IMR-90 (cell line): ENCODE measurements at places on chromosomes 16 and 17. TPM values are rescaled to one million over a fixed set of nuclear protein-coding genes. Genes with fewer than 3 reads are reported as not detected.

DNA sequence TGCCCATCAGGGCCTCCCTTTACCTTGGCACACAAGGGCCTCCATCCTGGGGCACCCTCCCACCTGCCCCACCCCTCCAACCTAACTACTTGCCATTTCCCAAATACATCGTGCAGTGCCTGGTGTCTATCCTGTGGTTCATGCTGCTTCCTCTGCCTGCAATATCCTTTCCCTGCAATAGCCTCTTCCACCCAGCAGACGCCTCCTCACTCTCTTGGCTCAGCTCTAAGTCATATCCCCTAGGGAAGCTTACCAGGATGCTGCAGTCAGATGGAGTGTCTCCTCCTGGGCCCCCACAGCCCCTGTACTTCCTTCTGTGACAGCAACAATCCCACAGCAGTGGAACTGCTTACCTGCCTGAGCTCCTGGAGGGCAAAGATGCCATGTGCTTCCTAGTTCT is 36.7 kb downstream of the CCDC182 start:
- no peak for DNase-seq

DNA sequence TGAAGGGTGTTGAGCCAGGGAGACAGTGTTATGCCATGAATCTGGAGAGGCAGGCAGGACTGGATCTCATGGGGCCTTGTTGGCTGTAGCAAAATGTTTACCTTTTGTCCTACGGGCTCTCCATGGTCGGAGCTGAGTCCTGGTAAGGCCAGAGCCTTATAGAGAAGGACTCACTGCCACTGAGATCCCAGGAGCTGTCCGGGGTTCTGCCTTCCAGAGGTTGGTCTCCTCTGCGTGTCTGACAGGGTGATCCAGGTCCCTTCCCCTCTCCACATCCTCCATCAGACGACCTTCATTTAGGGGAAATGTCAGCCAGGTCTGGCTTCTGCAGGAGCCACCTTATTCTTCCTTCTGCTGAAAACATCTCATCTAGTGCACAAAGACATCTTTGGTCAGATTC is 285.2 kb upstream of the N4BP1 start:
- no peak for DNase-seq

DNA sequence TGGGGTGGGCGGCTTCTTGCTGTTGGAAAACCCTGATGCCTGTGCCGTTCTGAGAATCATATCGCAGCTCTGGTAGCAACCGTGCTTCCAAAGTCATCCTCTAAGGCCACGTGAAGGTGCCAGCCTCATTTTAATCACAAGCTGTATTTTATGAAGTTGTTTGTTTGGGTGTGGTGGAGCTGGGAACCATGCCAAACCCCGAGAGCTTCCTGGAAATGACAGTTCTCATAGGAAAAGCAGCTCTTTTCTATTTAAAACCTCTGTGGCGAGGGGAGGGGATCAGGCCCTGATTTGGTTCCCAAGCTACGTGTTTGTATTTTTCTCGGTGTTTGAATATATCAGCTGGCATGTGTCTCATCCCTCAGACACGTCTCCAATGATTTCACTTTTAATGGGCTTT is 21.7 kb downstream of the KNOP1 start:
- DNase-seq, result peak; percentile 88

DNA sequence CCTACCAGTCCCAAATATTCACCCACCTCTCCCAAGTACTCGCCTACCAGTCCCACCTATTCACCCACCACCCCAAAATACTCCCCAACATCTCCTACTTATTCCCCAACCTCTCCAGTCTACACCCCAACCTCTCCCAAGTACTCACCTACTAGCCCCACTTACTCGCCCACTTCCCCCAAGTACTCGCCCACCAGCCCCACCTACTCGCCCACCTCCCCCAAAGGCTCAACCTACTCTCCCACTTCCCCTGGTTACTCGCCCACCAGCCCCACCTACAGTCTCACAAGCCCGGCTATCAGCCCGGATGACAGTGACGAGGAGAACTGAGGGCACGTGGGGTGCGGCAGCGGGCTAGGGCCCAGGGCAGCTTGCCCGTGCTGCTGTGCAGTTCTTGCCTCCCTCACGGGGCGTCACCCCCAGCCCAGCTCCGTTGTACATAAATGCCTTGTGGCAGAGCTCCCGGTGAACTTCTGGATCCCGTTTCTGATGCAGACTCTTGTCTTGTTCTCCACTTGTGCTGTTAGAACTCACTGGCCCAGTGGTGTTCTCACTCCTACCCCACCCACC is 29.8 kb downstream of the POLR2A start:
- no peak for DNase-seq

DNA sequence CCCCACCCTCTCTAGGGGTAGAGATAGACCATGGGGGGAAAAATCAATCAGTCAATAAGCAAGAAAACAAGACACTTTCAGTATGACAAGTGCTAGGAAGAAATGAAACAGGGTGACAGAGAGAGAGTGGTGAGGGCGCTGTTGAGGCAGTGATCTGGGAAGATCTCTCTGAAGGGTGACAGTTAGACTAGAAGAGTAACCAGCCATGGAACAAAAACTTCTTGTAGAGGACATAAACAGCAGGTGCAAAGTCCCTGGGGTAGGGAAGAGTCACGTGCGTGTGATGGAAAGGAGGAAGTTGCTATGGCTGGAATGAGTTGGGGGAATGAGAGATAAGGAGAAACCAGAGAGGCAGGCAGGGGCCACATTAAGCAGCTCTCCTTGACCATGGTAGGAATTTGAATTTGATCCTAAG is 16.8 kb upstream of the EMP2 start:
- DNase-seq, result no peak

DNA sequence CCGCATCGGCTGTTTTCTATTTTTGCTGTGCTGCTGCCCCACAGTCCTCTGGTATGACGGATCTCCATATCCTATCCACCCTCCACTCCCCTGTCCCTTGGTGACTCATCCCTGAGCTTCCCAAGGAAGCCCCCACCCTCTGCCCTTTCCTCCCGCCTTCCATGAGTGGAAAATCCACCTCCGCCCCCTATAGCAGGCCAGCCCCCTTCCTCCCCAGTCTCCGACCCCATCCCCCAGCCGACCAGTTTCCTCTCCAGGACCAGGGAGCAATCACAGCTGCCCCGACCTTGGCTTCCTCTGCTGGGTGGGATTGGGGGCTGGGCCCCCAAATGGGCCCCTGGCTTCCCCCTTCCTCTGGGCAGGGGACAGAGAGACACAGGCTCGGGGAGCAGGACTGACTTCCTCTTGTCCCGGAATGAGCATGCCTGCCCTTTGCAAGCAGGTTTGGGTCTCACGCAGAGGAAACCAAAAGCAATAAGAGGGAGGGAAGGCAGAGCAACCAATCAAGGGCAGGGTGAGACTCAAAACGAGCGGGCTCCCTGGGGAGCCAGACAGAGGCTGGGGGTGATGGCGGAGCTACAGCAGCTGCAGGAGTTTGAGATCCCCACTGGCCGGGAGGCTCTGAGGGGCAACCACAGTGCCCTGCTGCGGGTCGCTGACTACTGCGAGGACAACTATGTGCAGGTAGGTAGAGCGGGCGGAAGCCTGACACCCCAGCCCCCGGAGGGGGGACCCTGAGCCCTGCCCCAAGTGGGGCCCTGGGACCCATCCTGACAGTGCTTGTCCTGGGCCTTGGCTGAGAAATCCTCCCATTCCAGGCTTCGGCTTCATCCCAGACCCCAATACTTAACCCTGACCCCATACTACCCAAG is at the start of the genes ABI3 and GNGT2:
Gene ABI3 (plus strand): TSS at position 550 of the 872 bp plus-strand sequence. CDS start 18 bp downstream, at position 568.
Gene GNGT2 (minus strand): TSS at position 417 of the 872 bp plus-strand sequence. CDS start 3,152 bp downstream, outside the sequence.
- peak; percentile 55 for DNase-seq

DNA sequence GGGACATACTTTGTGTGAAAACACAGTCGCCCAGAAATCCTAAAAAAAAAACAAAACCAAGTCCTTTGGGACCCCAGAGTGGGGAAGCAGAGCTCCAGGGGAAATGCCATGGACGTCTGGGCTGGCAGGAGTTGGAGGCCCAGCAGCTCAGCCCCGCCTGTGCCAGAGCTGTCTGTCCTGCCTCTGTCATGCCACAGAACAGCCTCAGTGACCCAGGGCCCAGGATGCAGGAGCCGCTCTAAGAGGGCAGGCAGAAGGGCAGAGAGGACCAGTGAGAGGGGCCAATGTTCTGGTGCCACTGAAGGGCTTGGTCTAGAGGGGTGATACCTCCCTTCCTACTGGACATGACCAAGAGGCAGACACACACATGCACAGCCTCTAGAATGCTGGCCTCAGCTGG is 166.2 kb downstream of the C16orf78 start:
- DNase-seq, result no peak

- DNase-seq, result no peak
Measured at GRCh38 chr16:77062878-77063675, 127.9 kb upstream of the MON1B start.

DNA sequence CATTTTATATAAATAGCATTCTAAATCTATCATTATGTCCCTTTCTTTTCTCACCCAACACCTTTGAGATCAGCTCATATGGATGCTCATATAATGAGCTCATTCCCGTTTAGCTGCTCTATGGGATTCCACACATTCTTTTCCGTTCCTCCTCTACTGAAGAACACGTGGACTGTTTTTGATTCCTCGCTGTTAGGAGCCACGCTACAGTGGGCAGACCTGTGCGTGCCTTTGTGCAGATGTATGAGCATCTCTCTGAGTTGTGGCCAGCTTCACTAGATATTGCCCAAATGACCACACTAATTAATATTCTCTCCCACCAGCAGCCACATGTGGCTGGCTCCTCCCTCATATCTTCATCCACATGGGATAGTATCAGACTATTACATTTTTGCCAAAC is 6.0 kb upstream of the TNFRSF13B start:
- DNase-seq, result peak; percentile 38

DNA sequence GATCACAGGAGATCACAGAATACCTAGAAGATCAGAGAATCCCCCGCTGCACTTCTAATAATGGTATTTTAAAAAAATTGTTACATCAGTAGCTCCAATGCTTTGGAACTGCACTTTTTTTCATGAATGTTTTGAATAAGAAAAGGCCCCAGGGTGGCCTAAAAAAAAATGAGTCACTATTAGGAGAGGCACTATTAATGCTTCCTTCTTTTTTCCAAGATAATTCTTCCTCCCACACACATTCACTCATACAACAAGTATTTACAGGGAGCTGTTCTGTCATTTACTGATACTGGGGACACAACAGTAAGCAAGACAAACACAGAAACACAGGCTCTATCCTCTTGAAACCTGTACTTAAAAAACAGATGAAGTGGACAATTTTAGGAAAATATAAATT is 675 bp upstream of the PDZD9 start:
- DNase-seq, result peak; percentile 71

GRCh38 chr17:77602062-77602746 is 356.3 kb upstream of the TNRC6C start:
- peak; percentile 29 for DNase-seq

- DNase-seq, result no peak
Measured at GRCh38 chr17:79438546-79439334, 172.1 kb downstream of the RBFOX3 start.

DNA sequence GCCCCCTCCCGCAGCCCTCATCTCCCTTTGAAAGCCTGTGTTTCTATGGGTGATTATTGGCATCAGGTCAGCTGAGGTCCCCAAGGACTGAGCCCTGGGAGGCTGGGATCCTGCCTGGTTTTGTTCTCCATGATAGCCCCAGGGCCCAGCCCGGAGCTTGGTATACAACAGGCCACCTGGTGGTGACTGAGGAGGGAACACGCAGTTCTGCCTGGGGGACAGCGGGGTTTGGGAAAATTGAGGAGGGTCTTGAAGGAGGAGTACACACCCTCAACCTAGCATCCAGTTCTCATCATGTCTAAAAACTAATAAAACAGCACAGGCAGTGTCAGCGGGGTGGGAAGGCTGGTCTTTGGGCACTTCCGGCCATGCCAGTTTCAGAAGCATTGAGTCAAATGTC is 335.1 kb downstream of the CPPED1 start:
- DNase-seq, result no peak

GRCh38 chr17:65055708-65056638 is 567 bp downstream of the GNA13 start:
- DNase-seq, result peak; percentile 22

- DNase-seq, result peak; percentile 23
Measured at GRCh38 chr17:77279448-77280303, 138.9 kb downstream of the SEC14L1 start.

DNA sequence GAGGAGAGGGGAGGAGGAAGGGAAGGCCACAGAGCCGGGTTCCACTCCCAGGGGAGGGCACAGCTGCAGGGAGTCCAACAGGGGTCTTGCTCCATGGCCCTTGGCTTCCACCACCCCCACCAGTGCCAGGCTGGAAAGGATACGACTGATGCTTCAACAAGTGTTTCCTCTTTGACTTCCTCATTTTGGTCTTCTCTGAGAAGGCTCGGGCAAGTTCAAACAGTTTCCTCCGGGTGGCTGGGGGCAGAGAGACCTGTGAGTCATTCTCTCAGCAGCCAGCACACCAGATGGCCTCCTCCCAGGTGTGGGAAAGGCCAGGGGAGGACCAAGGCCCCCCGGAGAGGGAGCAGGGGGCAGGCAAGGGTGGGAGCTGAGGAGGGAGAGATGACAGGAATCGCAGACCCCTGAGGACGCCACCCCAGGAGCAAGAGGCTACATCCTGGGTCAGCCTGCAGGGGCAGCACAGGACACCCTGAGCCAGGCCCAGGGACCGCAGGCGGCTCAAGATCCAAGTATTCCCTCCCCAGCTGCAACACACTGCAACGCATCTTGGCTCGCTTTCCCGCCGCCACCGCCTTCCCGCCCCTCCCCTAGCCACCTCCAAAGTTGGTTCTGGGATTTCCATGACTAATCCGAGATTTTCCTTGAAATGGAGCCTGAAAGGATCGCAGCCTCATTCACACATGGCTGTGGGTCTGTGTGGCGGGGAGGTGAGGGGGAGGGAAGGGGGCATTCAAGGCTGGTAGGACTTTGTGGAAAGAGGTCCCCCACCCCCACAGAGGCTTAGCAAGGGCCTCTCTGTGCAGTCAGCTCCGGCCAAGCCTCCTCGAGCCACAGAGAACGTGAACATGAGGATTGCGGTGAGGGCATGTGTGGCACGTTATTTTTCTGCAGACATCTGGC is 18.4 kb upstream of the MRPS23 start:
- DNase-seq, result peak; percentile 94

The KRT20 gene
- total RNA-seq, result not detected in 2 replicates

The TNRC6C gene
- total RNA-seq, result 2.7 and 3.6 TPM in 2 replicates

The SDR42E1 gene
- total RNA-seq, result 0.28 and 0.72 TPM in 2 replicates

The HBQ1 gene
- total RNA-seq, result not detected in 2 replicates

The SPATA32 gene
- total RNA-seq, result under 0.01 and 0.18 TPM in 2 replicates

The GNG13 gene
- not detected in 2 replicates for total RNA-seq

The MLYCD gene
- 1.9 and 2.7 TPM in 2 replicates for total RNA-seq

The GDPD3 gene
- total RNA-seq, result under 0.01 and 0.28 TPM in 2 replicates

The TMEM106A gene
- 1.4 and 2.2 TPM in 2 replicates for total RNA-seq

The KCNH6 gene
- 0.18 and 0.28 TPM in 2 replicates for total RNA-seq
